ENCODE measurements at places on chromosomes 1 and 21. TPM values are rescaled to one million over a fixed set of nuclear protein-coding genes. Genes with fewer than 3 reads are reported as not detected.

- no peak for DNase-seq
These were observed 1441.7 kb downstream of the PLA2G4A start for GRCh38 chr1:188270497-188270896.

DNA sequence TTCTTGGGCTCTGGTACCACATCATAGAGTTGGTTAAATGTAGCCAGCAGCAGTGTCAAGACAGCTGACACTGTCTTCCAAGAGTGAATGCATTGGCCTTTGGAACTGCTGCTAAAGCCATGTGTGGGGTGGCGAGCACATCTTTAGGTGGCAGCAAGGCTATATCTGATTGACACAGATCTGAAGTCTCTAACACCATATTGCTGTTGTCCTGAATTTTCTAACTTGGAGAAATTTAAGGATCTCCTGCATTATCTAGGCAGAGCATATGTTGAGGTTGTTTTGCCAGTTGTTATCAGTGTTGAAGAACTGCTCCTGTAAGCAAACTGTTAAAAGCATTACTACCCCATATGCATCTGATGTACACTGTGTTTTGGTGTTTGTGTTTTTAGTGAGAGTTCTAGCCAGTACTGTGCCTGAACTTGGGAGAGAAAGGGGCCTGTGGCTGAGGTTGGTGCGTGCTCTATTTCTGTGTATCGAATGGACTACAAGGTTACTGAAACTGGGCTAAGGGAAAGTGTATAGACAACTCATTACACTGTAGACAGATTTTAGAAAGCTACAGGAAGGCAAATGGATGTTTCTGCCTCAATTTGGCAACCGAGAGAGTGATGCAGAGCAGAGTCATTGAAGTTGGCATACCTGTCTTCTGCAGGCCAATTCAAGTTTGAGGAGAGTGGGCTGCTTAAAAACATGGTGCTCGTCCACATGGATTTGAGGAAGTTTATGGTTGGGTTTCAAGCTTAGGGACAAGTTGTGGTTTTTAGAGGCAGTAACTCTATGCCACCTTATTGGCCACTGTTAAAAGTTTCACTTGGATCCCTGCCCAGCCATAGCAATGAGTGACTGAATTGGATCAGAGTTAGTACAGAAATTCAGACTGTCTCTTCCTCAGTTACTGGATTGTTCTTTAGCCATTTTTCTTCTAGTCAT, 16.9 kb downstream of the DYRK3 start:
- DNase-seq: no peak

Gene FGR
- 0.21 TPM for total RNA-seq

- DNase-seq: no peak
These were observed 24.6 kb downstream of the LAMC2 start for GRCh38 chr1:183210681-183211080.

- DNase-seq: no peak
These were observed 122.5 kb downstream of the GIPC2 start for GRCh38 chr1:78168306-78168705.

GRCh38 chr1:54329312-54330003, 76.7 kb downstream of the SSBP3 start:
- DNase-seq: no peak

GRCh38 chr1:91383456-91383855, 21.2 kb downstream of the HFM1 start:
- DNase-seq: no peak

Gene HFM1
- total RNA-seq: not detected

DNA sequence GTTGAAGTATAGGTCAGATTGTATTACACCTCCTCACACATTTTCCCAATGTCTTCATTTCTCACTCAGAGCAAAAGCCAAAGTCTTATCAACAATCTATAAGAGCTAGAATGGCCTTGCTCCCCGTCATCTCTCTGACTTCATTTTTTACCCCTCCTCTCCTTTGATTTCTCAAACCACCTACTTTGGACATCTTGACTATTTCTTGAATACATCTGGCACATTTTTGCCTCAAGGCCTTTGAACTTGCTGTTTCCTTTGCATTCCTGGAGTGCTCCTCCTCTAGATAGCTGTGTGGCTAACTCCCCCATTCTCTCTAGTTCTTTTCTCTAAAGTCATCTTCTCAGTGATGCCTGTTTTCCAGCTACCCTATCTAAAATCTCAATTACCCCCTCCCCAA, 7.2 kb upstream of the XCL2 start:
- no peak for DNase-seq

DNA sequence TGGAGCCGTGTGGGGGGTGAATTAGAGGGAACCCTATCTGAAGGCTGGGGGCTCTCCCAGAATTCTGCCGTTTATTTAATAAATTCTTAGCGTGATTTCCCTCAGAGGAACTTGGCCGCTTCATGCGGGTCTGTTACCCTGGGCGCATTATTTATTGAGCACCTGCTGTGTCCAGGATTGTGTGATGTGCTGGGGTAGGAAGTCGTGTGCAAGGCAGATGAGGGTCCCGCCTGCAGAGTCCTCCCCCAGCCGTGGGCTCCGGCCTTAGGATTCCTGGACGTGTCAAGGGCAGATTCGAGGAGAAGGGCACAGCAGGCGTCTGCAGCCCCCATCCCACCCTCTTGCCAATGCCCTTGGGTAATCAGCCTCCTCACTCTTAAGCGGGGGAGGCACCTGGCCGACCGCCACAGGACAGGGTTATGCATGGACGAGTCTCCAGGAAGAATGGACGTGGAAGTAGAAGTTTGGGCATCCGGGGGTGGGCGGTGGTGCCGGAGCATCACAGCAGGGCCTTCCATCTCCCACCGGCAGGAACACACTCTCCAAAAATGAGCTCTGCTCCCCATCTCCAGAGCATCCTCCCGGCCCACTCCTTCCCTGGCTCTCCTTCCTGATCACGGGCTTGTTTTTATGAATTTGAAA, 233.3 kb upstream of the C1orf174 start:
- no peak for DNase-seq

Gene INTS11
- 147 TPM for total RNA-seq

DNA sequence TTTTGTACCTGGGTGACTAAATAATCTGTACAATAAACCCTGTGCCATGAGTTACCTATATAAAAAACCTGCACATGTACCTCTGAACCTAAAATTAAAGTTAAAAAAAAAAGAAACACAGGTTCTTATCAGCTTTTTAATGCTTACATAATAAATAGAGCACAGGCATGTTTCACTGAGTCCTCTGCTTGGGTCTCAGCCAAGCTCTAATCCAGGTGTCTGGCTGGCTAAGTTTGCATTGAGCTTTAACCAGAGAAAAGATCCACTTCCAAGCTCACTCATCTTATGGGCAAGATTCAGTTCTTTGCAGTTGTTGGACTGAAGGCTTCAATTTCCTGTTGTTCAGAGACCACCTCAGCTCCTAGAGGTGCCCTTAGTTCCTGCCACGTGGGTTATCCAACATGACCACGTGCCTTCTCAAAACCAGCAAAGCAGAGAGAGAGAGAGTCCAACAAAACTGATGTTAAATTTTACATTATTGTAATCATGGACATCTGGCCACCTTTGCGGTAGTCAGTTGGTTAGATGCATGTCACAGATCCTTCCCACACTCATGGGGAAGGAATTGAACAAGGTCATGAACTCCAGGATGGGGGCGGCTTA, 68.2 kb upstream of the TMPRSS2 start:
- DNase-seq: no peak

Gene NHLH1
- 0.66 TPM for total RNA-seq

- DNase-seq: no peak
These were observed 630.3 kb downstream of the AMY1C start for GRCh38 chr1:104380003-104380402.

All from activated T-helper 1 cell treated with anti-CD3 and anti-CD28 coated beads, Interleukin-12 subunit alpha, Interleukin-12 subunit beta, Interleukin-2, Interleukin-4 antibody, amounts not matched to agents 30 ng/mL and 10 ng/mL and 1 ng/mL, durations not matched to agents 14 hours and 24 hours and 36 hours (primary cell).